ENCODE measurements at places on chromosomes 2 and 18.
A peak's percentile ranks its signal among the peaks of the same experiment; 100 is the strongest.

DNA sequence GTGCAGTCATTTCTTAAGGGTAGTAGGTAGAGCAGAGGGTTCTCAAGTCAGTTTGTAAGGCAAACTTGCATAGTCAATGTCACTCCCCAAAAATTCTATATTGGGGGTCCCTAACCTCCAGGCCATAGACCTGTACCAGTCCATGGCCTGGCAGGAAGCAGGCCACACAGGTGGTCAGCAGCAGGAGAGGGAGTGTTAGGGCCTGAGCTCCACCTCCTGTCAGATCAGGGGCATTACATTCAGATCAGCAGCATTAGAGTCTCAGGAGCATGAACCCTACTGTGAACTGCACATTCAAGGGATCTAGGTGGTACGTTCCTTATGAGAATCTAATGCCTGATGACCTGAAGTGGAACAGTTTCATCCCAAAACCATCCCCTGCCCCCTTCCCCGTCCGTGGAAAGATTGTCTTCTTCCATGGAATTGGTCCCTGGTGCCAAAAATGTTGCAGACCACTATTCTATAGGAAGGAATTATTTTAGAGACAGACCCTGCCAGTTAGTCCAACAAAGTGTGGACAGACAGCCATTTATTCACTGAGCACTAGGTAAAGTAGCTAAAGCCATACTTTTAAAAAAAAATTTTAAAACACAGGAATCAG, 6.7 kb downstream of the COA5 start:
- no peak for DNase-seq

DNA sequence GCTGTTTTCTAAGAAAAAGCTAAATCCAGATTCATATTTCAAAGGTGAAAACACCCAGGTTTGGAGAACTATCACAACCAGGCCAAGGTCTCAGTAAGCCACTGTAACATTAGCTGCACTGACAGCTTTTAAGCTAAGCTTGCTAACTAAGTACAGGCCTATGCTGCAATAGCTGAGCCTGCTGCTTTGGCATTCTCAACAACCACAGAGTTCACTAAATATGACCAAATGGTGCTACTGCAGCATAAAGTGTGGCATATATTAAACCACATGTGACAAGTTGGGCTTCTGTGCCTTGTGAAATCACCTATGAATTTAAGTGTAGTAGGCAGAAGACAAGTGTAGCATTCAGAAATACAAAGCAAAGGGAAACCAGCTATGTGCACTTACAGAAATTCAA, 206.7 kb downstream of the TCF4 start:
- no peak for DNase-seq

DNA sequence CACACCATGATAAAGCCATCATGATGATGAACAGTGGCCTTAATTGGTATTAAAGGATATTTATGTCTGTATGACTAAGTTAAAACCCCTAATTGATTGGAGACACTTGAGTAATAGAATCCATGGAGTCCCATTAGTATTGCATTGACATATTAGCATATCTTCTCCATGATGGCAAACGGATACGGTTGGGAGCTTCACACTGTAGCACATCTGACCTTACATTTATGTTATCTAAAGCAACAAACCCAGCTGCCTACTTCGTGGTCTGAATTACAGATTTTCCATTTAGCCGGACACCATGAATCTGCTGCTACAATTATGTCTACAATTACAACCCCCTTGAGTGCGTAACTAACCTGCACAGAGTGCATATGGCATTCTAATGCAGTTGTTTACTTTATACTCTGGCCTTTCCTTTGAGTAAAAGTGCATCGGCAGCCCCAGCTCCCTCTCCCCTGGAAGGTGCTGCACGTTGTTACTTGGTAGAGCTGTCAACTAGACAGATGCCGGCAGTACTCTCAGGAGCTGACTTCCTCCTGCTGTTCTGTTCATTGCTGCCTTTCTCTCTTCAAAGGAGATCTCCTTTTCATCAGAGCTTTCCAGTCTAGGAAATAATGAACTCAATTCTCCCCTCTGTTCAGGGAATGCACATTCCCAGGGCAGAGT, 92.1 kb downstream of the LRRC30 start:
- no peak for DNase-seq

DNA sequence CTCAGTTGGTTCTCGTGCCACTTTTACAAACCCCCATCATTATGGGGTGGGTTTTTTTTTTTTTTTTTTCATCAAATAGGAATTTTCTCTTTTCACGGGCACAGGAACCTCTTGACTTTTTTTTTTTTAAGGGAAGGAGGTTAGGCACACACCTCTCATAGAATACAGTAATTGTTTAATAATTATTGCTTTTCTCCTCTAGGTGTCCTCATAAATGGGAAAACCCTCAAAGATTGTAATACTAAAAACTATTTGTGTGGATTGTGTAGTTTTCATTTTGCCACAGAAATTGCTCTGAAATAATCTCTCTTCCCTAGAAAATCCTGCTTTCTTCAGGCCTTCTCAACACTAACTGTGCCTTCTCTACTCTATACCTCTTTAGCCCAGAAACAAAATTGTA, 147.3 kb downstream of the GREB1L start:
- DNase-seq: no peak

DNA sequence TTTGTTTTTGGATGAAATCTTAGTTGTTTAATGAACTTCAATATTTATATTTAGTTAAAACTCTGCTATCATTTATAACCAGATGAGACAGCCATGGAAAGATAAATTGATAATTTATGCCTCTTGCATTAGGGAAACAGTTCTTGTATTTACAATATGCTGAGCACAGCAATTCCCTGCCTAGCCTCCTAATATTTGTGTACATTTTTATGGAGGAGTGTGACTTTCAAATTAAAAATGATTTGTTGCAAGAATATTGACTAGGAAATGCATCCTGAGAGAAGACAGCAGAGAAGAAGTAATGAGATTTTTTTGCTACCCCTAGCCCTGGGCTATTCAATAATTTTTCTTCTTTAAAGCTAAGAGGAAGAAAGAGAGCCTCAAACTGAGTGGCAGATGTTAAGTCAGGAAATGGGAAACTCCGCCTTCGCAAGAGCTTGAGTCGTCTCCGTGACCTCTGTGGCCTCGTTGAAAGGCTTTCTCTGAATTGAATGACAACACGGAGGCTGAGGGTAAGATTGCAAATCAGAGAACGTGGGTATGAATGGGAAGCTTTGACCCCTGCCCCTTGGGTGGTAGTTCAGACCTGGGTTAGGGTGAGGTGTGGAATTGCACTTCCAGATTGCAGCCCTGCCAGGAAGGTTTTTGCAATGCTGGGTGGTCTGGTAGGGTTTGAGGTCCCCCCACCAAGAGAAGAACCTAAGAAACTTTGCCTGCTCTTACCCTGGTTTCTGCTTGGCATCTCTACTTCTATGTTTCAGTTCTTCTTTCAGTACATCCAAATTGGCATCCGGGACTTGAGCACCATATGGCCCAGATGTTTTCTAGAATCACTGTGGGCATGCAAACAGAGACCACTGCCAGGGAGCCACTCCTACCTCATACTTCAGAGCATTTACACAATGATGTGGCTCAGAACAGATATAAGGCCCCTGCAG, 210.3 kb upstream of the RBMS1 start:
- DNase-seq: peak; percentile 10

GRCh38 chr2:121136323-121136722, 148.7 kb downstream of the TFCP2L1 start:
- DNase-seq: no peak

GRCh38 chr2:176692533-176692932, 423.3 kb downstream of the MTX2 start:
- DNase-seq: no peak

- no peak for DNase-seq
Measured at GRCh38 chr2:220585241-220585640, 957.8 kb downstream of the SLC4A3 start.

DNA sequence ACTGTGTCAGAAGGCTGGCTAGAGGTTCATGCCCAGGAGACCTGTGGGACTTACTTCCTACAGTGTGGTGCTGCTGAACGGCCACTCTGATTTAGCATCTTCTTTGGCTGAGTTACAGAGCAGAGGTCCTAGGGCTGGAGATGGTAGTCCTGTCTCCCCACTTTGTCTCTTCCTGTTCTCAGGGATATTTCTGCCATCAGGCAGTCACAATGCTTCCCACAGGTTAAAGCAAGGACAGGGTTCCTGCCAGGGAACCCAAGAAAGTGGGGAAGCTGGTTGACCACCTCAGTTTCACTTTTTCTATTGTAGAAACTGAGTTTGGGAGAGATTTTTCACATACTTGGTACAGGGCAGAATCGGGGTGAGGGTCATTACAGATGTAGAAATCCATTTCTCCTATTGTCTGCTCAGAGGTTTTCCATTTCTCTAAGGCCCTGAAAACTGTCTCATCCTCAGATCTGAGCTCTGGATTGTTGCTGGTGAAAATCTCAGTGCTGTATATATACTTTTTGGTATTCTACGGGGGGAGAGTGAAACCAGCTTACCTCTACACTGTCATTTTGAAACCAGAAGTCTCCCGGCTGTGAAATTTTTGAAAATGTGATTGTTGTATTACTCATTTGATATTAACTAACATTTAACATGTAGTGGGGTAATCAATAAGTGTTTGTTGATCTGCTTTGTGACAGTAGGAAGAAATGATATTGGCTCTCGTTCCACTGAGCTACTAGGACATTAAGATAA, 37.0 kb upstream of the MEP1B start:
- no peak for DNase-seq

- no peak for DNase-seq
Measured at GRCh38 chr2:68127358-68128242, 30.1 kb upstream of the PNO1 start.

DNA sequence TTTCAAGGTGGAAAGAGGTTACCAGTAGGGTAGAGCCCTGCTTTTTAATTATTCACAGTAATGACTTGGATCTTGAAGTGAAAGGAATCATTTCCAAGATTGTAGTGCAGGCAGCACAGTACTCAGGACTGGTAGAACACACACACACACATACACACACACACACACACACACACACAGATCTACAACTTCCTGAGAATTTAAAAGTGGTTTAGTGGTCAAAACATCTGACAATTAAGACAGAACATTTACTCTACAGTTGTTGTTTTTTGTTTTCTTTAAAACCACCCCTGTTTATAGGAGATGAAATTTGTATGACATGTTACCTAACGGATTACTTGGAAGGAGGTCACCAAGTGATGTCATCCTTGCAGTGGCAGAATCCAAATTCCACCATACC, 146.7 kb upstream of the VRK2 start:
- DNase-seq: no peak

DNA sequence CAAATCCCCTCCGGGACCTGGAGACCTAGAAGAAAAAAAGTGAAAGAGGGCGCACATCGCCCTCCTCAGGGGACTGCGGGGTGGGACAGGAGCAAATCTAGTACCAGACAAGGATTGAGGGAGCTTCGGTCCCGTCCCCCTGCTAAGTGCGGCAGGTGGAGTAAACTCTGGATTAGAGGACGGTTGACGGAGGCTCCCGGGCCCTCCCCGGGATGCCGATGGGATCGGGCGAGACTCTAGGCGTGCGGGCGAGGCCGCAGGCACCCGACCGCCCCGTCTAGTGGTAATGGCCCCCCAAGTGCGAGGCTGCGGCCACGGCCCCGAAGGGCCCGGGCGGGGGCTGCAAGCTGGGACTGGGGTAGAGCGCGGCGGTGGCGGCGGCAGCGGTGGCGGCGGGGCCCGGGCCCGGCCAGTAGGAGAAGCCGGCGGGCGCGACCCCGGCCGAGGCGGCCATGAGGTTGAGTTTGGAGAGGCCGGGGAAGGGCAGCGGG, 3.5 kb downstream of the FEV start:
- no peak for DNase-seq

- DNase-seq: no peak
Measured at GRCh38 chr2:19627359-19627758, 268.9 kb upstream of the OSR1 start.

- DNase-seq: no peak
Measured at GRCh38 chr18:22403950-22404349, 13.8 kb downstream of the CTAGE1 start.

GRCh38 chr18:76419811-76420210, 75.2 kb downstream of the ZNF516 start:
- DNase-seq: no peak

DNA sequence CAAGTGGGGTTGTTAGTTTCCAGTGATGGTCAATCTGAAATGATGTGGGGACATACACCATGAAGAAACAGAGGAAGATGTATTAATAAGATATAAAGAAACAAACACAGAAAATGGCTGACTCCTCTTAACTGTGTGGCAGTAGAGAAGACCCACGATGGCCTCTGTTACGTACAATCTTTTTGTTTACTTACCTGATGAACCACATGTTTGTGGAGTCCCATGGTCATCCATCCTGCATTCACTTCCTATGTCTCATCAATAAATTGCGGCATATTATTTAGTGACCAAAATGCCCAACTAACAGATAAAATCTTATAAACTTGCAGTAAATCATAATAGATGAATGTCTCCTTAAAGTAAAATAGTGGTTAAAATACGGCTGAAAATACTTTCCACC, 740.1 kb upstream of the LINC00305 start:
- DNase-seq: no peak

GRCh38 chr2:76867854-76868253, 654.3 kb downstream of the LRRTM4 start:
- DNase-seq: no peak

- no peak for DNase-seq
Measured at GRCh38 chr18:55997151-55997561, 409.2 kb upstream of the TCF4 start.

GRCh38 chr18:64238076-64238475, 89.2 kb upstream of the LINC00305 start:
- no peak for DNase-seq

DNA sequence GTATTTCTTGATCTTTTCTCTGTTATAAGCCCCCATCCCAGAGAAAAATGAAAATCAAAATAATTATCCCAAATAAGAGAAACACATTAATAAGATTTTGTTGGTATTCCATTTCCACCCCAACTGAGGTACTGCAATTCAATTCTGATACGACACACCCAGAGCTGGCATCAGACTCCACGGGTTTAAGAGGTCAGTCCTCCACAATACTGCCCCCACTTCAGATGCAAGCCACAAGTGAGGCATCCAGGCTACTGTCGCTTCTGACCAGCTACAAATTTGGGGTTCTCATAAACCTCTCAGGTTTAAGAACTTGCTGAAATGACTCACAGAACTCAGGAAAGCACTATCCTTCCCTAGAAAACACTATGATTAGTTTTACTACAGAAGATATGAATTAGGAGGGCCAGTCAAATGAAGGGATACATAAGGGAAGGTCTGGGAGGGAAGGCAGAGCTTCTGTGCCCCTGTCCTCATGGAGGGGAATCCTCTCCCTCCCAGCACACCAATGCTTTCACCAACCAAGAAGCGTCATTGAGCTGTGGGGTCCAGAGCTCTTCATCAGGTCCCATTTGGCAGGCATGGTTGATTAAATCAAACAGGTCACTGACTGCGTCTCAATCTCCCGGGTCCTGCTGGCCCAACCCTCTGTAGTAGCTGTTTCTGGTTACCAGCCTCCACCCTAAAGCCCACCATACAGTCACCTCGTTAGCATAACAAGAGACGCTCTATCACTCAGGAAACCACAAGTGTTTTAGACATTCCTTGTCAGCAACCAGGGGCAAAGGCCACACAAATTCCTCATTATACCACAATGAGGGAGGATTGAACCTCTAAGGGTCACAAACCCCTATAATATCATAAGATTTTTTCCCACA, 46.2 kb downstream of the IWS1 start:
- DNase-seq: no peak

- DNase-seq: no peak
Measured at GRCh38 chr2:101464841-101465240, 10.1 kb downstream of the RFX8 start.

- no peak for DNase-seq
Measured at GRCh38 chr2:85438201-85439024, 19.9 kb downstream of the SH2D6 start.
